ENCODE measurements at places on chromosomes 1 and 21.

- DNase-seq, result no peak
These were observed 229.5 kb downstream of the TRABD2B start for GRCh38 chr1:47767741-47768100.

DNA sequence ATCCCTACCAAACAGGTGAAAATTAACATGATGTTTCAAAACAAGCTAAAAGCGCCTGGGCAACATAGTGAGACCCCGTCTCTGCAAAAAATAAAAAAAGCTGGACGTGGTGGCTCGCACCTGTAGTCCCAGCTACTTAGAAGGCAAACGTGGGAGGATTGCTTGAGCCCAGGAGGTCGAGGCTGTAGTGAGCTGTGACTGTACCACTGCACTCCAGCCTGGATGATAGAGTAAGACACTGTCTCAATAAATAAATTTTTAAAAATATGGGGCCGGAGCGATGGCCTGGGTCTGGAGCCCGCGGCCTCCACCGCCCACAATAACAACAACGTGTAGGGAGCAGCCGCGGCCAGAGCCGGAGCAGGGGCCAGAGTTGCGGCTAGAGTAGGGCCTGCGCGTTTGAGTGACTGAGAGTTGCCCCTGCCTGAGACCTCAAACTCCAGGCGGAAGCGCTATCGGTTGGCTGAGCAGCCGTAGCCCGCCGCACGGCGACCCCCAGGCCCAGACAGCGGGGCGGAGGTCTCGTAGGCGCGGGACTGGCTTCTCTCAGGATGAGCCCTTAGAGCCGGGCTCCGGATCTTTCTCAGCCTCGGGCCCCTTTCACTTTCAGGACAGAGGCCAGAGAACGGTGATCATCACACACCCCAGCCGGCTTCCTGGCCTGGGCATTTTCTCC, 41.4 kb downstream of the ZMYM1 start:
- no peak for DNase-seq

- DNase-seq, result no peak
These were observed 92.4 kb downstream of the KCNJ15 start for GRCh38 chr21:38349111-38349746.

DNA sequence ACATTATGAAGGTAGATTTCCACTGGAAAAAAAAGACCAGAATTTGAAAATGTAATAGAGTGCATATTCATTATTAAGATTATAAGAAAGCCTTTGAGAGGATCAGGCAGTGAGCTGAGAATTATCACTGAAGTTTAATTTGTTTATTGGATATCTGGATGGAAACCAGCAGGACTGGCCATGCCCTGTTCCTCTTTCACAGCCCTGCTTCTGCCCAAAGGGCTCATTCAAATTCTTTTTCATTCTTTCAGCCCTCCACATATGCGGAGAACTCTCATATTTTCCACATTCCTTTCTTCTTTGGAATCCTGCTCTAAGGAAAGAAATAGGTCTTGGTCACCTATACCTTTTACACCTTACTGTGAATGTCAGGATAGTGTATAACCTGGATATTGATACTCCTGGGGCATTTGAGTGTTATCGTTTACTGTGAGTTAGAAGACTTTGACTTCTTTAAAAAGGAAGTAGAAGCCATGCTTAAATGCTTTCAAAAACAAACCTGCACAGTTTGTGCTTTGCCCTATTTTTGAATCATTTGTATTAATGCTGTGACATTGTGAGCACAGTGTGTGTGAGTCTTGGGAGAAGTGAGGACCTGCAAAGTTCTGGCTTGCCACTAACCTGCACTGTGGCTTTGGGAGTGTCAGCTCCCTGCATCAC, 35.5 kb downstream of the ST6GALNAC3 start:
- DNase-seq, result no peak

- no peak for DNase-seq
These were observed 47.6 kb downstream of the ARHGEF16 start for GRCh38 chr1:3501856-3502640.

GRCh38 chr1:215669806-215670491, 102.8 kb downstream of the KCTD3 start:
- DNase-seq, result no peak

GRCh38 chr1:52978045-52978444, 51.0 kb downstream of the SCP2 start:
- no peak for DNase-seq

GRCh38 chr1:228172591-228173527, 7.3 kb downstream of the IBA57 start:
- DNase-seq, result peak; percentile 3

- no peak for DNase-seq
These were observed 8.3 kb downstream of the MAPKAPK2 start for GRCh38 chr1:206693029-206693428.

DNA sequence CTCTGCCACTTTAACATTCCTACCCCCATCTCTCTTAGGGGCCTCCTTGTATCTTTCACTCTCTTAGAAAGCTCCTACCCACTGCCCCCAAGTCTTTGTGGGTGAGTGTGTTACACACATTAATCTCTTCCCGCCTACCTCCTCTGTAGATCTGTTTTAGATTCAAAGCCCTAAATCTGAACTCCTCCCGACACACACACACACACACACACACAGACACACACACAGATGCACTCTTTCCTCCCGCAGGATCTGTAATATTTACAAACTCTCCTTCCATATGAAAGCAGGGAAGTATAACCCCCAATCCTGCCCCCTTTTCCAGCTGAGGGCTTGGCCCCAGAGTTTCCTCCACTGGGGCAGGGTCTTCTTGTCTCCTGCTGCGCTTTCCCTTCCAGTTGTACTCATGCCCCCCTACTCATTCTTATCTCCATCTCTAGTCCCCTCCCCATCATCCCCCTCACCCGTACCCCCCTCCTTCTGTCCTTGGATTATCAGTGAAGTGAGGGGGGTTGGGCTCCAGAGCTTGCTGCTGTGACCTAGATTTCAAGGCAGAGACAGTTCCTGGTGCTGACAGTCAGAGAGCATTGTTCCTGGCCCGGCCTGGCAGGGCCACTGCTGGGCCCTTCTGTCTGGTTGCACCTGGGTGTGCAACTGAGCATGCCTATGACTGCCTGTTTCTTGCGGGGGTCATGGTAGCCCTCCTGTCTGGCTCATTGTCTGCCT, 4.3 kb downstream of the PEA15 start:
- DNase-seq, result no peak

- no peak for DNase-seq
These were observed 27.2 kb downstream of the RHEX start for GRCh38 chr1:206080026-206080820.

DNA sequence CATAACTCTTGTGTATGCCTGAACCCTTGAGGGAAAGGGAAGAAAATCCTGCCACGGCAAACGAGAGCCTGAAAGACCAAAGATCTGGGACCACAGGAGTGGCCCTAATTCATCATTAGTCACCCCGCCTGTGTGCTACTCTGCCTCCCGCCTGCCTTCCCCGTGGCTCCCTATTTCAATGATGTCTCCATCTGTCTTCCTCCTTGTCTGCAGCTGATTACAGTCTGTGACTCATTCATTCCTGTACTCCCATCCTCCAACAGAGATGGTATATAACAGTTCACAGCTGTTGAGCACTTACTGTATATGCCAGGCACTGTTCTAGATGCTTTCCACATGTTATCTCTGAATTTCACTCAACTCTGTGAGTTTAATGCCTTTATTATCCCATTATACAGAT, 96.6 kb downstream of the SEC16B start:
- no peak for DNase-seq

GRCh38 chr1:84709131-84709530, 18.9 kb upstream of the SSX2IP start:
- DNase-seq, result no peak

DNA sequence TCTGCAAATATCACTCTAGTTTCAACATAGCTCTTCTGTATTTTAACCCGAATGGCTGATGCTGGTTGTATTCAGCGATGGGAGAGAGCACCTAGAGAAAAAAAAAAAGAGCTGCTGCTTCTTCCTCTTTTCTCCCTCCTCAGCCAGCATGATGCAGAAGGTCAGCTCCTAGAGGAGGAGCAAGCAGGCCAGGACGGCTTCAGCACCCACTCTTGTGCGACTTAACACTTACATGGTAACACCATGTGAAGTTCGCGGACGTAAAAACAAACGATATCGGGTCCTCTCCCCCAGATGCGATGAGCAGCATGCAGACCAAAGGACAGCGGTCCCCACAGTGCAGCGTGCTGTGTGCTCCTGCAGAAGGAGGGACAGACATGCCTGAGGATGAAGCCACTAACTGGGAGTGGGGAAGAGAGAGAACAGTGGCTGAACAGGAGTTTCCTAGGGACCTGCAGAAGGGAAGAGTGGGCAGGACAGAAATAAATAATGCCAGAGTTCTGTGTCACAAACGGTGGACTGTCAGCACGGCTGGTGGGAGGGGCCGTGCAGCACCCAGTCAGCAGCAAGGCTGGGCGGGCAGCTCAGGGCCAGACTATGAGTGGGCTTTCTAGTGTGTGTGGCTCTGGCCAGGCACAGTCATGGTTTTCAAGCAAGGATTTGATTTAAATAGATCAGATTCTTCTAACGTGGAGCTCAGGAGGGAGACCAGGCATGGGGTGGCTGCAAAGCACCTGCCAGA, 11.4 kb upstream of the B3GALT5 start:
- DNase-seq, result no peak

GRCh38 chr1:43930168-43930948, 3.2 kb upstream of the ARTN start:
- DNase-seq, result no peak

DNA sequence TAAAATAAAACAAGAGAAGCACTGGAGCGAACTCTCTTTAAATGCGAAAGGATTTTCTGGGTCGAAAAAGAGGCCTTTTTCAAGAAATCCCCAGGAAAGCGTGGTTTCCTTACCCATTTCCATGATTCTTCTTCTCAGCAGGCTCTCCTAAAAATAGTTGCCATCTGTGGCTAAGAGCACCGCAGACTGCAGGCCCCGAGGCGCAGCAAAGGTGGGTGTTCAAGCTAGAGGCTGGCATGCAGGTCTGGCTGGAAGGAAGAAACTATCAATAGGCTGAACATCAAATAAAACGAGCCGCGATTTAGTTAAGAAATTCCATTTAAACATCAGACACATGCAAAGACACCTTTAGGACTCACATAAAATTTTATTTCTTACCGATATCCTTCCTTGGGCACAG, 135.1 kb downstream of the ADAMTS1 start:
- no peak for DNase-seq

GRCh38 chr1:27136998-27137542, 17.9 kb downstream of the SLC9A1 start:
- peak; percentile 83 for DNase-seq

DNA sequence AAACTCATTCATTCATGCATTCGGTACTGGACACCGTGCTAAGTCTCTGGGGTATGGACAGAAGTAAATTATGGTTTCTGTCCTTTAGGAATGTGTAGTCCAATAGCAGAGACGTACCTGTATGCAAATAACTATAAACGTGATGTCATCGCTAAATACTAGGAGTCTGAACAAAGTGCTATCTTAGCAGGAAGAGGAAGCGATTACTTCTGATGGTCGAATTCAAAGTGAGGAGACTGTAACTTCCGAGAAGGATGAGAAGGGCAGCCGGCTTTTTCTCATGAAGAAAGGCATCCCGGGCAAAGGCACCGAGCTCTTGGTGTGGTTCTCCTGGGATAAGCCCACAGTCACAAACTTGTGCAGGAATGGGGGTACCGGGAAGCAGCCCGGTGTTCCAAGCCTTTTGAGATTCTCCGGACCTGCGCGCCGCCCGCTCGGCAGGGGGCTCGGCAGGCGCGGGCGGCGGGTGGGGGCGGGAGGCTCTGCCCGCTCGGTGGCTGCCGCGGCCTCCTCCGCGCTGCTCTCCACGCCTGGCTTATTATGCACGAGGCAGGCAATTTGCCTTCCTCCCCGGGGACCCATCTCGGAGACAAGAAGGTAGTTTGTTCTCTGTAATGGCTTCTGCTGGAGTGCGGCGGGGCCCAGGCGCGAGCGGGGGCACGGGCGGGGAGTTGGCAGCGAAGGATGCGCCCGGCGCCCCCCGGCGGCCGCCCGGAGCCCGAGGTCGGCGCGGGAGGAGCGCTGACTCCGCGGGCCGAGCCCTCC, 67.5 kb upstream of the CD1D start:
- no peak for DNase-seq

GRCh38 chr1:17233675-17234320, 15.1 kb upstream of the PADI3 start:
- peak; percentile 63 for DNase-seq

DNA sequence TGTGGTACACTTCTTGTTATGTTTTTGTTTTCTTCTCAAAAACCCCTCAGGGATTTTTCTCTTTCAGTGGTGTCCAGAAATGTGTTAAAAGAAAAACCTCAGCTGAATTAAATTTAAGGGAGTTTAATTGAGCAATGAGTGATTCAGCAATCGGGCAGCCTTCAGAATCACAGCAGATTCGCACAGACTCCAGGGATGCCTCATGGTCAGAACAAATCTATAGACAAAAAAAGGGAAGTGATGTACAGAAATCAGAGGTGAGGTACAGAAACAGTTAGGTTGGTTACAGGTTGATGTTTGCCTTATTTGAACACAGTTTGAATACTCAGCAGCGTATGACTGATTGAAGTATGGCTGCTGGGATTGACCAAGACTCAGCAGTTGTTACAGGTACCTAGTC, 86.2 kb downstream of the TLR5 start:
- DNase-seq, result no peak

- DNase-seq, result no peak
These were observed 51.7 kb downstream of the GADD45A start for GRCh38 chr1:67736750-67737149.

DNA sequence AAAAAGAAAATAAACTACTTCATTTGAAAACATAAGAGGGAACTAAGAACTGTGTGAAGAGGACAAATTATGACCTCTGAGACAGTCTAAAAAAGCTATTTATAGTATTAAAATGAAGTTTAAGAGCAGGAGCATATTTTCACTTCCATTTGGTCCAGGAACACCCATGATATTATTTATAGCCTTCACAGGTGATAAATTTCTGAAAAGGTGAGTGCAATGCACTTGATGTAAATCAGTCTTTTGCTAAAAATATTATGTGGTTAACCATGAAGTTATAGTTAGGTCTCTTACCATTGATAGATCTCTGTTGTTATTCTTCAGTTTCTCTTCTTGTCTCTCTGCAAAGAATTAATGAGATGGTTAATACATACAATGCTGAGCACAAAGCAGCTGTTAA, 14.7 kb downstream of the TMCO1 start:
- DNase-seq, result no peak

GRCh38 chr1:36559061-36559460, 76.3 kb upstream of the CSF3R start:
- no peak for DNase-seq

GRCh38 chr1:9296850-9297249, 4.2 kb downstream of the SPSB1 start:
- no peak for DNase-seq

- no peak for DNase-seq
These were observed 17.7 kb downstream of the RAP1GAP start for GRCh38 chr1:21651214-21652042.

- no peak for DNase-seq
These were observed 579.6 kb downstream of the USP25 start for GRCh38 chr21:16309250-16309971.

- no peak for DNase-seq
These were observed 161.9 kb upstream of the KCTD3 start for GRCh38 chr1:215405211-215405610.

DNA sequence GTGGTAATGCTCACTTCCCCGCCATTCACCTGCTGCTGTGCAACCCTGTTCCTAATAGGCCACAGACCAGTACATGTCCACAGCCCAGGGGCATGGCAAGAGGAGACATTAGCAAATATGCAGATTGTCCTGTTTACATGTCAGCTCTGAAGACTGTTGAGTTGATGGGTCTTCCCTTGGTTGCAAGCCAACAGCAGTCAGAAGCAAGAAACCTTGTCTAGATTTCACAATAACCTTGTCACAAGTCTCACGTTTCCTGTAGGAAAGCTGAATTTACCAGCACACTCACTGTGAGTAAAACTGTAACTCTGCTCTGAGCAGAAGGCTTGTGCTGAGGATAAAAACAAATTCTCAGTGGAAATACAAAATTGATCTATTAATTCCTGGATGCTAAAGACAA, 195.1 kb downstream of the HLX start:
- DNase-seq, result peak; percentile 82
